ENCODE measurements at places on chromosomes 13 and 19.

- no peak for DNase-seq
Observed at GRCh38 chr13:41179593-41180250, 14.6 kb downstream of the KBTBD7 start.

GRCh38 chr19:10518444-10519361, 1.5 kb upstream of the S1PR5 start:
- no peak for DNase-seq

DNA sequence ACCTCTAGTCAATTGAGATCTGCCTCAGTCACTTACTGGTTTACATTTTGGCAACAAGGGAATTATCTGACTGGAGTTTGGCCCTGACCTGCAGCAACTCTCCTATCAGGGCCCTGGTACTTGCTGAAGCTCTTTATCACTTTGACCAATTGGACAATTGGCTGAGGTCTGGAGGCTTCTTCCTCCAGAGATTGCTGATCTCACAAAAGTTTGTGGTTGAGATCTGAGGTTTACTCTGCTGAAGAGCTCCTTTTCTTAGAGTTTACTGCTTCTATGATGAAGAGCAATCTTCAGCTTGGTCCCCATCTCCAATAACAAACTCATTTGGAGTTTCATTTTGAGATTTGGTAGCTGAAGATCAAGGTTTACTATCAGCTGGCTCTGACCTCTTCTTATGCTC, 276.9 kb upstream of the SGCG start:
- no peak for DNase-seq

DNA sequence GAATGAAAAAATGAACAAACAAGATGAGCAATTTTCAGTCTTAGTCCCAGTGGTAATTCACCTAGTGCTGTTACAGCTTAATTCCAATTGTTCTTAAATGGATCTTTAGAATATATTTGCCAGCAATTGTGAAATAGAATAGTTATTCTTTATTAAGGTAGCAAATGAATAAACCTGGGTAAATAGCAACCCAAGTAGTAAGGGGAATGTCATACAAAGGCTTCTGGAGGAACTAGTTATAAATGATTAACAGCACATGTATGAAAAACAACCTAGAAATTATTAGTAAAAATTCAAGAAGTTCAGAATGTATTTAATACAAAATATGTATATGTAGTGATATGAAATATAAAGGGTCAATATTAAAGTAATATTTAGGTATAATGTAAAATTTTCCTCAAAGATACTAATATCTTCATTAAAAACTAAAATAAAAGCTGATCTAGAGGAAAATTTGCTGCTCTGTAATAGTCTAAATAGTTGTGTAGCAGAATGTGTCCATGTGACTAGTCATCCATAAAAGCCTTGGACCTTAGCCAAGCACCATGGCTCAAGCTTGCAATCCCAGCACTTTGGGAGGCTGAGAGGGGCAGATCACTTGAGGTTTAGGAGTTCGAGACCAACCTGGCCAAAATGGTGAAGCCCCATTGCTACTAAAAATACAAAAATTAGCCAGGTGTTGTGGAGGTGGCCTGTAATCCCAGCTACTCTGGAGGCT, 535.9 kb upstream of the ATXN8OS start:
- DNase-seq, result no peak

DNA sequence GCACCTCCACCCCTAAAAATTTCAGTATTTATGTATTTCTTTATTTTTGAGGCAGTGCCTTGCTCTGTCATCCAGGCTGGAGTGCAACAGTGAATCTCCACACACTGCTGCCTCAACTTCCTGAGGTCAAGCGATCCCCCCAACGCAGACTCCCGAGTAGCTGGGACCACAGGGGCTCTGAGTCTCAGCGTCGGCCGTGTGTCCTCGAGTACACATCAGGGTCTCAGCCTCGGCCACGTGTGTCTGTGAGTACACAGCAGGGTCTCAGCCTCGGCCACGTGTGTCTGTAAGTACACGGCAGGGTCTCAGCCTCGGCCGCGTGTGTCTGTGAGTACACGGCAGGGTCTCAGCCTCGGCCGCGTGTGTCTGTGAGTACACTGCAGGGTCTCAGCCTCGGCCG, 21.2 kb downstream of the C2CD4C start:
- DNase-seq, result no peak

GRCh38 chr13:64083811-64084210, 2668.2 kb upstream of the PCDH20 start:
- no peak for DNase-seq

GRCh38 chr13:98500963-98501421, 75.9 kb downstream of the STK24 start:
- no peak for DNase-seq

DNA sequence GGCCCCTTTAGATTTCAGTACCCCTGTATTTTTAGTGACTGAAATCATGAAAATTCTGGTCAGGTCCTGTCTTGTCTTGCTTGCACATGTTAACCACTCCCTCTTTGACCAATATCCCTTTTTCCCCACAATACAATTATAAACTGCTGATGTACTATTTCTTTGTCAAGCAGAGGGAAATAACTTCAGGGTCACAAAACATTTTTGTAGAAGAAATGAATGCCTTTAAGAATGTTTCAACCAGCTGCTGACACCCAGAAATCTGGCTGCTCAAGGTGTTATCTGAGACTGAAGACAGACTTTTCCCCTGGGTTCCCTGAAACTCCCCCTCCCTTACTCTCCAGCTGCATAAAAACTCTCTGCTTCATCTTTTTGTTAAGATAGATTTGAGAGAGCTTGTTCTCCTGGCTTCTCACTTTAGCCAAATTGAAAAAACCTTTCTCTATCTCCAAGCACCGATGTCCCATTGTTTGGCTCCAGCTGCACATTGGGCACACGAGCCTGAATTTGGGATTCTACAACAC, 18.4 kb upstream of the ACOD1 start:
- no peak for DNase-seq

DNA sequence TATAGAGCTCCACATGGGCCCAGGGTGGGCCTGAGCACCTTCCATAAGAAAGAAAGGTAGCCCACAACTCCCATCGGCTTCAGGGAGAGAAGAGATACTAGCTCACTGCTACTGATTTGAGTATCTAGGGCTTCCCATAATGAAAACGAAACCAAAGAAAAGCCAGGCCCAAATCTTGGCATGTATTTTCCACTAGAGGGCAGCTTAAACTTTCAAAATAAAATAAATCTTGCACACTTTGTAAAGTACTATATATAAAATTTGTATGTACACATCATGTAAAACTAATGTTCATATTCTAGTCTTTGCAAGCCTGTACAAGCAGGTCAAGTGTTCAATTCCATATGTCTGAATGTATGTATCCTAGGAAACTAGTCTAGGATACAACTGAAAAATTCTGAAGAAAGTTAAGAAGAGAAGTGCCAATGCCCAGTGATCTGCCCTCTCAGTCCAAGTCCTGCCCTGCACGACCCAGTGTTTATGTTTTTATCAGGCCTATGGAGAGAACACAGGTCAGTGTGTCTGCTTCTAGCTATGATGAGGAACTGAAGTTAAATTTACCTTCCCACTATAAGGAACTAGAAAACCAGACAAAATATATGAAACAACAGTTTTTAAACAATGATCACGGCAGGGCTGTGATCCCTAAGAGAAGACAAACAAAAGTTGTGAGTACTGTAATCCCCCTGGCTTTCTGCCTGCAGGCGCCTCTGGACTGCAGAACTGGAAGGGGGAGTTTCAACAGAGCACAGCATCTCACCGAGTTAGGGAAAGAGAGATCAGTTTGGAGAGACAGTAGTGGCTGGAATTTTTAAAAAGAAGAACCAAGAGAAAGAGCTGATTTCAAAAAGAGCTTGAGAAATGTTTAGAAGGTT, 475.7 kb downstream of the UQCRFS1 start:
- DNase-seq, result no peak

DNA sequence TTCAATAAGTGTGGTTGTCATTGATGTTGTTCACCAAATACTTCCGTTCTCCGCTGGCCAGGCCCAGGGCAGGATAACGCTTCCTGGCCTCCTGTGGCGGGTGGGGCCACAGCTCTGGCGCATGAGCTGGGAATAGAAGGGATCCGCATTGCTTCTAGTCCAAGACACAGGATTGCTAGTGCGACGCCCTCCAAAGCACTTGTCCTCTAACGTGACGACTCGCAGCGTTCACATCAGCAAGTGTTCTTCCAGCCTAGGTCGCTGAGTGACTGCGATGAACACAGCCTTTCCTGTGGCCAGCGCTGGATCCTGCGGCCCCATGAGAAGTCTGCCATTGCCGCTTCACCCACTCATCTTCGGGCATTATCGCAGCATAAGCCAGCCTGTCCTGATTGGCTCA, 39.4 kb downstream of the VSTM2B start:
- DNase-seq, result no peak

GRCh38 chr13:52743988-52744387, 4.4 kb upstream of the CNMD start:
- no peak for DNase-seq

DNA sequence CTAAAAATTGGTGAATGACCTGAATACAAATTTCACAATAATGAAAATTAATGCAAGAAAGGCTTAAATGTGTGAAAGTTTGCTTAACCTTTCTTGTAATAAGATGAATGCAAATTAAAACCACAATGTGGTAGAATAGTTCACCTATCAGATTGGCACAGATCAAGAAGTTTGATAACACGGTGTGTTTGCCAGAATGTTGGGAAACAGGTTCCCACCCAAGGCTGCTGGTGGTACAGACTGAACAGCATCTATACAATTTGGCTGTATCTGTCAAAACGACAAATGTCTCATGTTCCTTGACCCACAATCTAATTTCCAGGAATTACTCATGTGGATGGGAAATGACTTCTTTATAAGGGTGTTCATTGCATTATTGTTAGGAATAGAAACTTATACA, 8.6 kb upstream of the IRS2 start:
- DNase-seq, result no peak

DNA sequence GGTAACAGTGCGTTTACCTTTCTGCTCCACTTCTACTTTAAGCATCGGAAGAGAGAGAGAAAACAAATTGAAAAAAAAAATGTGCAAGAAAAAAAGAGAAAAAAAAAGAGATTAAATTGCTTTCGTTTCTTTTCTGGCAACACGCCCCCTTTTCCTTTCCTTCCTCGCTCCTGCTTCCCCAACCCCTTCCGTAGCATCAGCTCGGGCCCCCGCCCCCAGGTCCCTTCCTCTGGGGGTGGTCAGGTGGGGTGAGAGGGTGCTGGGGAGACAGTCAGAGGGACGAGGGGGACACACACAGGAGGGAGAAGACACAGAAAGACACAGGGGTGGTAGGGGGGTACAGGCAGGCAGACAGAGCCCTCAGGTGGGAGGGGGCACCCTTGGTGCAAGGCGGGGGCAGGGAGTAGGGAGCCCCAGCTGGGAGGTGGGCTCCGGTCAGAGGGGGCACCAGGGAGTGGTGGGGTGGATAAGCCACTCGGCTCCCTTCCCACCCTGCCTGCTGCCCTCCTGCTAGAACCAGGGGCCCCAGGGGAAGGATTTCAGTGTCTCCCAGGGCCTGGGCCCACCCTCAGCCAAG, 30.7 kb upstream of the ASF1B start:
- no peak for DNase-seq

DNA sequence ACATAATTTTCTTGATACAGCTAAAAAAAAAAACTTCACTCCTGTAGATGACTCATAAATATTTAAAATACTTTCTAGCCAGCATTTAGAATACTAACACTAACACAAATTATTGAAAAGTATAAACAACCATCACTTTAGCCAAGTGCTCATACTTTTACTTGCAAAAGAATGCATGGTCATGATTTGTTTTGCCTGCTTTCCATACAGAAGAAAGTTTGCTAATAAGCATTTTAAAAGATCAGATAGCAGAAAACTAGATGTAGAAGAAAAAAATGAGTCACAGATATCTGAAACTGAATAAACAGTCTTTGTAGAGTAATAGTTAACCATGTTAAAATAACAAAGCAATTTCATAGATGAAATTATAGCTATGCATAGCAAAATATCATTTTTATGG, 2280.4 kb upstream of the PCDH20 start:
- DNase-seq, result no peak

DNA sequence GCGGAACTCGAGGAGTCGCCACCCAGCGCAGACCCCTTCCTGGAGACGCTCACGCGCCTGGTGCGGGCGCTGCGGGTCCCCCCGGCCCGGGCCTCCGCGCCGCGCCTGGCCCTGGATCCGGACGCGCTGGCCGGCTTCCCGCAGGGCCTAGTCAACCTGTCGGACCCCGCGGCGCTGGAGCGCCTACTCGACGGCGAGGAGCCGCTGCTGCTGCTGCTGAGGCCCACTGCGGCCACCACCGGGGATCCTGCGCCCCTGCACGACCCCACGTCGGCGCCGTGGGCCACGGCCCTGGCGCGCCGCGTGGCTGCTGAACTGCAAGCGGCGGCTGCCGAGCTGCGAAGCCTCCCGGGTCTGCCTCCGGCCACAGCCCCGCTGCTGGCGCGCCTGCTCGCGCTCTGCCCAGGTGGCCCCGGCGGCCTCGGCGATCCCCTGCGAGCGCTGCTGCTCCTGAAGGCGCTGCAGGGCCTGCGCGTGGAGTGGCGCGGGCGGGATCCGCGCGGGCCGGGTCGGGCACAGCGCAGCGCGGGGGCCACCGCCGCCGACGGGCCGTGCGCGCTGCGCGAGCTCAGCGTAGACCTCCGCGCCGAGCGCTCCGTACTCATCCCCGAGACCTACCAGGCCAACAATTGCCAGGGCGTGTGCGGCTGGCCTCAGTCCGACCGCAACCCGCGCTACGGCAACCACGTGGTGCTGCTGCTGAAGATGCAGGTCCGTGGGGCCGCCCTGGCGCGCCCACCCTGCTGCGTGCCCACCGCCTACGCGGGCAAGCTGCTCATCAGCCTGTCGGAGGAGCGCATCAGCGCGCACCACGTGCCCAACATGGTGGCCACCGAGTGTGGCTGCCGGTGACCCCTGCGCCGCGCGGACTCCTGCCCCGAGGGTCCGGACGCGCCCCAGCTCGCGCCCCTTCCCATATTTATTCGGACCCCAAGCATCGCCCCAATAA, 2.3 kb downstream of the AMH start:
- DNase-seq, result no peak

GRCh38 chr19:11261431-11261970, 823 bp downstream of the DOCK6 start:
- no peak for DNase-seq

GRCh38 chr13:113930671-113931637, 42.9 kb downstream of the C13orf46 start:
- DNase-seq, result no peak

GRCh38 chr19:34282611-34283519, 28.5 kb downstream of the GARRE1 start:
- no peak for DNase-seq

- no peak for DNase-seq
Observed at GRCh38 chr13:73171271-73171682, 112.5 kb downstream of the KLF5 start.

GRCh38 chr13:111659219-111659775, 338.9 kb downstream of the TEX29 start:
- DNase-seq, result no peak

DNA sequence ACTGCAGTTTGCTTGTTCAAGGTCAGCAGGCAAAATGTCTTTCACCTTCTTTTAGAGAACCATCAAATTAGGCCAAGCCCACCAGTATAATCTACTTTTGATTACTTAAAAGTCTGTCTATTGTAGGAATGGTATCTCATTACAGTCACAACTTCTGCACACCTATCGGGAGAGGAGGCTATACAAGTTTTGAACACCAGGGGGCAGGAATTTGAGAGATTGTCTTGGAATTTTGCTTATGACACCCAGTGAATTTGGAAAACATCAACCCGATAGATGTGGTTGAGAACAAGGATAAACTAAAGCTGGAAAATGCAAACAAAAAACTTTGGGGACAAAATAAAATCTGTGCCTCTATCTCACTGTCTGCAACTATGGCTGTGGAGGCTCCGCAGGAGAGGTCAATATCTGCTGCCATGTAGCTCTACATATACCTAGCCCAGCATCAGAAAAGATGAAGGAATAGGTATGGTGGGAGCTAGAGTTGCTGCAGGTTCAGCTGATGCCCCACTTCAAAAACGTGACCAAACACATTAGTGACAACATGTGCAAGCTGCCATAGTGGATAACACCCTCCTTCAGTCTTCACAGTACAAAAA, 1299.2 kb upstream of the SPRY2 start:
- DNase-seq, result no peak

Measured in NCI-H1048 (cell line).